ENCODE measurements at places on chromosomes 7 and 10. TPM values are rescaled to one million over a fixed set of nuclear protein-coding genes. Genes with fewer than 3 reads are reported as not detected.
A peak's percentile ranks its signal among the peaks of the same experiment; 100 is the strongest.

FBH1 gene
- 94.1 TPM for total RNA-seq

PSD gene
- 13.3 TPM for total RNA-seq

DNA sequence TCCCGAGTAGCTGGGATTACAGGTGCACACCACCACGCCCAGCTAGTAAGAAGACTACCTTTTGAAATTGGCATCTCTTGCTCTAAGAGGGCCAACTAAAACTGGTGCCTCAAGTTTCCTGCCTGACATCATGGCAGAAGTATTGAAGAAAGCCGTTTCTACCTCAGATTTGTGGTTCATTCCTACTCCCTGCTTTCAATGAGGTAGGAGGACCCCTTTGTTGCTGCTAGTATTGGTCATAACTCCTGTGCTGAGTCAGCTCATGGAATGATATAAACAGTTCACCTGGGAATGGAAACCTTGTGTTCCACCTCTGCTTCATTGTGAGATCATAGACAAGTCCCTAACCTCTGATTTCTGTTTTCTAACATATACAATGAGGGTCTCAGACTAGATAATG is 82.8 kb downstream of the CDK6 start:
- no peak for DNase-seq

DNA sequence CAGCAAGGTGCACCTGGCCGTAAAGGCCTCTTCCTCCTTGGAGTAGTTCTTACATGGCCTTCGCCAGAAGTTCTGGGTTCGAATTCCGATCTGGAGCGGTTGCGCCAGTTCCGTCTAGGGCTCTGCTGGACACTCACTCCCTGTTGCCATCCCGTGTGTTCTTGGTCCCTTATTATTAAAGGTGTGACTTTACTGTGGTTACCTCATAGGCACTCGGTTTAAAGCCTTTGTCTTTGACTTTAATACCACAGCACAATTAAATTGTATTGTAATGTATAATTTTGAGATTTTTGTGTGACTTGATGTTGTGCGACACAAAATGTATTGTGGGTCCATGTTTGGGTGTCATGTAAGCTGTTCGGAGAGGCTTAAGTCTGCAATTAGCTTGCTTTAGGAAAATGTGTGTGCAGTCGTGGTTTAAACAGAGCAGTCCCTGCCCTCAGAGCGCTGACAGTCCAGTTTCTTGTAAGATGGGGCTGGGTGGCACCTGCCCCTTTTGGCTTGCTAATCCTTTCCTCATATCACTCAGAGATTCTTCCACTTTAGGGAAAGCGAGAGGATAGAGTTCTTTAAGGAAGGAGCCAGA is 919 bp downstream of the INPP5F start:
- no peak for DNase-seq

DNA sequence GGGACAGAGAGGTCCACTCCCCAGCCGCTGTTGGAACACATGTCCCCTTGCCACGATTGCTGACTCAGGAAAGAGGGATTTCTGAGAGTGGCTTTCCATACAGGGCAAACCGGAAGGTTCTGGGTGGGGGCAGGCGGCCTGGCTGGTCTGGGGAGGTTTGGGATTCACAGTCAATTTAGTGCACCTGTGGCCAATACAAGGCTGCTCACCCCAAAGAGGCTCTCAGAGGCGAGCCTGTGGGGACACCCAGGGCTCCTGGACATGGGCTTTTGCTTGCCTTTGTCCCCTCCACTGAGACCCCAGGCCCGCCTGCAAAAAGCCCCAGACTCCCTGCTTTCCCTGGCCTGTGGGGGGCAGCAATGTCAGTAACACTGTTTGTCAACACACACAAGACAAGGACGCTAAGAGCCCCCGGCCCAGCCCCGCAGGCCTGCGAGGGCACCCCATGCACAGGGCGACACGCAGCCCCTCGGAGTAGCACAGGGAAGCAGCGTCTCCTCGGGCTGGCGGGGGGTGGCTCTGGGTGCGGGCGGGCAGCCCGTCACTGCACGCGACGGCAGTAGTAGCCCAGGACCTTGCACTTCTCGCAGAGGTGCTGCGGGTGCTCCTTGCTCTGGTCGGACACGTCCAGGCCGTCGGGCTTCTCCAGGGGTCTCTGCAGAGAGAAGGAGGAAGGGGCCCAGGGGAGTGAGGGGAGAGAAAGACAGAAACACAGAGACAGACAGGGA is 38.7 kb downstream of the PPIF start:
- no peak for DNase-seq

DNA sequence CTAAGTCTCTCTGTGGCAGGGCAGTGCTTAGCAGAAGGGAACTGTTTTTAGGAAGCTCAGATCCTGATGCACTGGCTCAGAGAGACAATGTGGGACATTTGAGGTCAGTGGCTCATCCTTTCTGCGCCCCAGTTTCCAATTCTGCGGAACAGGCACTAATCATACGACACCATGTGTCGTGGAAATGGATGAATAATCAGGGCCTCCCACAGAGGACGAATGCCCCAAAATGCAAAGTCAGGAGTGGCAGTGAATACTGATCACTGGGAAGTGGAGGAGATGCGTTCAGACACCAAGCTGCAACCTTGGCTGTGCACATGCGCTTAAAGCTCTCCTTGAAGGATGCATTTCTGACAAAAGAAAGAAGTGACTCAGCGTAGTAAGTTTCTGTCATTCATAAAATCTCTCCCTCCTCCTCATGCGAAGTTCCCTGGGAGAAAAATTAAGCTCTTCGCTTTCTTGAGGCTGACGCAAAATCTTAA is 21.9 kb upstream of the ECHDC3 start:
- DNase-seq: no peak

DNA sequence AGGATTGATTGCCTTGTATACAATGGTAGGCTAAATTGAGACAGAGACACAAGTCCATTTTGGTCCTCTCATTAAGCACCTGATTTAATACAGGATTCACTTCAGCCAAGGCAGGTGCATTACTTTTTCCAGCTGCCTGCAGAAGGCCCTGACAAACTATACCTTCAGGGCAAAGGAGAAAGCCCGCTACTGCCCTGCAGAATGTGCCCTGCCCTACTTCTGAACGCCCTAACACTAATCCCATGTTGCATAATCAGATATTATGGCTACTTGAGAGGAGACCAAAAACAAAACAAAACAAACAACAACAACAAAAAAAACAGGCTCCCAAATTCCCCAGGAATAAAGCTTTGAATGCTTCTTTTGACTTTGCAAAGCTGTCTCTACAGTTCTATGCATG is 116.9 kb upstream of the ABI1 start:
- DNase-seq: no peak

- DNase-seq: no peak
Observed at GRCh38 chr10:60537697-60538096, 148.0 kb upstream of the ANK3 start.

DNA sequence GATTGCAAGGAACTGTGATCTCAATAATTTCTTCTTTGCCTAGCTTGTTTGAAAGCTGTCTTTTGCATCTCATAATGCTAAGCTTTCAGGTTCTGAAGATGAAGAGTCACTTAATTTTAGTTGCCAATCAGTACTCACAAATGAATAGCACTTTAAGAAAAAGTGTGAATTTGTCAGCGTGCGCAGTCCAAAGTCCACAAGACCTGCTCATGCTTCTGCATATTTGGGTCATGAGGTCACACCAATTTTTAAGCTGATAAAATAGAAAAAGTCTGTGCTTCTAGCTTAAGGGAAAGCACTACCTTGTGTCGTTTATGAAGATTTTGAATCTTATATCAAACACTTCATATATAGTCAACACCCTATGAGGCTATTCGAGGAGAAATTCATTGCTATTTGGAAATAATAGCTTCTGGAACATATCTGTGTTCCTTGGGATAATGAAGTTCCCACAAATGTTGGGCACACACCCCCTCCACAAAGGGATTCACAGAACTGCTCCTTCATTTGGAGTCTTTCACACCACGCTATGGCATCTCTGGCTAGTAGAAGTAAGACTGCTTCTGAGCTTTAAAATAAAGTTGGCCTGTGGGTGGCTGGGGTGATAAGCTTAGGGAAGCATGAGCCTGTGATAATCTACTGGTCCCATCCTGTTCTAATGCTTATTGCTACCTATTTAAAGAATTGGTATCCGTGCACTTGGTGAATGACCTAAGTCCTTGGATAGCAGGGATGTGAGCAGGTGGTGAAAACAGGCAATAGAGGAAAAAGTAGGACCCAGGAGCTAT is 33.3 kb downstream of the A1CF start:
- no peak for DNase-seq

ELAPOR2 gene
- total RNA-seq: 8.1 TPM

DNA sequence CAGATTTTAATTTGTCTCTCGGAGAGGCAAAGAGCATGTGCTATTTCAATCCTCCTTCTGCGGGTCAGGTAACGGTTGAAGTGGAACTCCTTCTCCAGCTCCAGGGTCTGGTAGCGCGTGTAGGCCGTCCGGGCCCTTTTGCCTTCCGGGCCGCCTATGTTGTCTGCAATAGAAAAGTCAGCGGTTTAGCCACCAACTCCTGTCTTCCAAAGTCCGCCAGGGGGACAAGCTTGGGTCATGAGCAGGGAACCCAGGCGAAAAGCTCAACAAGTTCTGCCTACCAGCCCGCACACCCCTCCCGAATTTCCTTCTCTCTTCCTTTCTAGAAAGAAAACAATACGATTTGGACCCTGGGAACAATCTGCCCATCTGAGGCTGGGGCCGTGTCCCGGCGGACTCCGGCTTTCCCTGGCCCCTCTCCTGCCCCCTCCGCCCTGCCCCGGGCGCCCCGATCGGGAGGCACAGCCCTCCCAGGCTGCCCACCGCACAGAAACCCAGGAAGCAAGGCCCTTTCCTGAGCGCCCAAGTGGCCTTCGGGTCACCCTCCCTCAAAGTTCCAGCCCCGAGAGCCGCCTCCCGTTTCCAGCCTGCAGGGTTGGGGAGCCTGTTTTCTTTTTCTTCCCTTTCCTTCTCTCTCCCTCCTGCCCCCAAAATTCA is 1.4 kb downstream of the HOXA5 start:
- no peak for DNase-seq

GRCh38 chr10:3805201-3805790 is 20.3 kb upstream of the KLF6 start:
- DNase-seq: peak; percentile 87

DNA sequence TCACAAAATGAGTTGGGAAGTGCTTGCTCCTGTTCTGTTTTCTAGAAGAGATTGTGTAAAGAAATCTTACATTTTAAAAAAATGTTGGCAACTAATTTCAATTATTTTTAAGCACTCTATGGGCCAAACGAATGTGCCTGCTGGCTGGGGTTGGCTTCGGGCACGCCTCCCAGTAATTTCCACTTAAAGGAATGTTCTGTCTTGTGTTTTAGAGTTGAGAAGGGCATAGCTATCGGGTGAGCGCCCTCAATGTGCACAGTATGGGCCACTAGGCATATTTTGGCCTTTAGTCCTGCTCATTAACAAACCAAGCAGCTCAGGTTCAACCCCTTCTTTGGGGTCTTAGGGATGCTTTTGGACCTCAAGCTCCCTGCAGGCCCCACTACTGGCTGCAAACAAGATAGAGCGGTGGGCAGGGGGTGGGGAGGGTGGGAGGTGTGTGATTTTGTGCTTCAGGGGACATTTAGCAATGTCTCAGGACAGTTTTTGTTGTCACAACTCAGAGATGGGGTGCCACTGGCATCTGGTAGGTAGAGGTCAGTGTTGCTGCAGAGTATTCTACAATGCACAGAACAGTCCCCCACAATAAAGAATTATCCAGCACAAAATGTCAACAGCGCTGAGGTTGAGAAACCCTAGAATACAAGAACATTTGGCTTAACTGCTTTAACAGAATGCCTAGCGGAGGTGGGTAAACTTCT is 40.7 kb downstream of the TACC2 start:
- no peak for DNase-seq

GRID2IP gene
- 2.6 TPM for total RNA-seq

STEAP4 gene
- not detected for total RNA-seq

FASTK gene
- 145 TPM for total RNA-seq

- DNase-seq: no peak
Observed at GRCh38 chr10:22501413-22501812, 156.1 kb downstream of the SPAG6 start.

DNA sequence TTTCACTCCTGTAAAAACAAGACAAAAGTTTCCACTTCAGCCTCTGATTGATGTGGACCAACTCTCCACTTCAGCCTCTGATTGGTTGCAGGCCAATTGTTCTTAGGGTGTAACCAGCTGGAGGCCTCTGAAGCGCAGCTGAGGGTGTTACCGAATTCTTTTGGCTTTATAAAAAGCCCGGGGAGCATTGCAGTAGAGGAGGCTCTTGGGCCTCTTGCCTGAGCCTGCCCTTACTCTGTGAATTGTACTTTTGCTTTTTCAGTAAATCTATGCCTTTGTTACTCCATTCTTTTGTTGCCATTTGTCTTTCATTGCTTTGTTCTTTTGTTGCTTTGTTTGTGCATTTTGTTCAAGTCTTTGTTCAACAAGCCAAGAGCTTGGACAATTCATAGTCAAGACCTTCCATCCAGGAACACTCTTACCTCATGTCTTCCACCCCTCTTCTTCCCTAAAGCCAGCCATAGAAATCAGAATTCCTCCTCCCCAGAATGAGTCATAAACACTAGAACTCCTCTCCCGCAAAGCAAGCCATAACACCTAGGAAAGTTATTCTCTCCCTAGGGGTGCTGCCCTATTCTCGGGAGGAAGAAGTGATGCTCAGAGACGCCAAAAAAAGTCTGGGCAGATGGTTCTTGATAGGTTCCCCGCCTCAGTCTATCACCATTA is 53.5 kb upstream of the ARMC3 start:
- no peak for DNase-seq

DNA sequence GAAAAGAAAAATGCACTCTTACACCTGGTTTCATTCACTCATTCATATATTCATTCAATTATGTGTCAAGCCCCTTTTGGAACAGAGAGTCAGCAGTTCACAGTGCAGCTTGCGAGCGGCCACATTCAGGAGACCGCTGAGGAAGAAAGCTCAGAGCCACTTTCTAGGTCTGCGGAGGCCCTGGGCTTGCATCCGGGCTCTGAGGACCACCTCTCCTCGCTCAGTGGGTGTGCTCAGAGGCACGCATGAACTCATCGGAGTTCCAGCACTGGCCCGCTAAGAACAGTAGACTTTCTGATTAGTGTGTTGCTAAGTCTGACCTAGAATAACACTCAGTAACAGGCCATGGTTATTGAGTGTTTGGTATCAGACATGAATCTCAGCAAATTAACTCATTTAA is 1.8 kb upstream of the FAM107B start:
- no peak for DNase-seq

DNA sequence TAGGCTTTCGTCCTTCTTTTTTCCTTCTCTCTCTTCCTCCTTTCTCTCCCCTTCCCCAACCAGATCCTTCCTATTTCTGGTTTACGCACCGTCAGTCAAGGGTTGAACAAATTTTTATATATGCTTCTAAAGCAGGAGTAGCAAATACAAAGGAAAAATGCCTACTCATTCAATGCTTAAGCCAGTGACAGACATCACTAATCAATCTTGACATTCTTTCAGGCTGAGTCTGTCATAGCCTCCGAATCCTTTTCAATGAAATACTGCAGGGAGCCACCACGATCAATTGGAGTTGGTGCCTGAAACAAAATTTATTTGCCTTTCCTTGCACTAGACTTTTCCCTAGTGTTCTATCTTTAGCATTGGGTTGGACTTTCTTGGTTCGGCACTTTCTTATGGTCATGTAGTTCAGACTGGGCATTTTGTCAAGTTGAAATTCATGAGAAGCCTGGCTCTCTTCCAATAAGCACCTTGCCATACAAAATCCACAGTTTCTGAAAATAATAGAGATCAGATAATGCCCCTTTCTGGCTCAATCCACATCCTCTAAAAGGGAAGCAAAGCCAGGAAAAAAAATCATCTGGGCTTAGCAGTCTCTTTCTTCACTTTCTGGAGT is 239.5 kb upstream of the PLXNA4 start:
- DNase-seq: no peak

Measured in naive thymus-derived CD8-positive, alpha-beta T cell (primary cell).